CD4-positive, alpha-beta T cell treated with Interleukin-15 for 1 hour (primary cell): ENCODE measurements at places on chromosomes 16 and 17.

DNA sequence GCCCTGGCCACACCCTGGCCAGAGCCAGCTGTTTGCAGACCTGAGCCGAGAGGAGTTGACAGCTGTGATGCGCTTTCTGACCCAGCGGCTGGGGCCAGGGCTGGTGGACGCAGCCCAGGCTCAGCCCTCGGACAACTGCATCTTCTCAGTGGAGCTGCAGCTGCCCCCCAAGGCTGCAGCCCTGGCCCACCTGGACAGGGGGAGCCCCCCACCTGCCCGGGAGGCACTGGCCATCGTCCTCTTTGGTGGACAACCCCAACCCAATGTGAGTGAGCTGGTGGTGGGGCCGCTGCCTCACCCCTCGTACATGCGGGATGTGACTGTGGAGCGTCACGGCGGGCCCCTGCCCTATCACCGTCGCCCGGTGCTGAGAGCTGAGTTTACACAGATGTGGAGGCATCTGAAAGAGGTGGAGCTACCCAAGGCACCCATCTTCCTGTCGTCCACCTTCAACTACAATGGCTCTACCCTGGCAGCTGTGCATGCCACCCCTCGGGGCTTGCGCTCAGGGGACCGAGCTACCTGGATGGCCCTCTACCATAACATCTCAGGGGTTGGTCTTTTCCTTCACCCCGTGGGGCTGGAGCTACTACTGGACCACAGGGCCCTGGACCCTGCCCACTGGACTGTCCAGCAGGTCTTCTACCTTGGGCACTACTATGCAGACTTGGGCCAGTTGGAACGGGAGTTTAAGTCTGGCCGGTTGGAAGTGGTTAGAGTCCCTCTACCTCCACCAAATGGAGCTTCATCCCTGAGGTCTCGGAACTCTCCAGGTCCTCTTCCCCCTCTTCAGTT lies 578 bp downstream of the AOC2 start:
- DNase-seq = no peak

- no peak for DNase-seq
Measured at GRCh38 chr16:21302898-21303528, 24.9 kb upstream of the CRYM start.

GRCh38 chr16:28898942-28899341 lies 20.7 kb downstream of the ATP2A1 start:
- DNase-seq = no peak

DNA sequence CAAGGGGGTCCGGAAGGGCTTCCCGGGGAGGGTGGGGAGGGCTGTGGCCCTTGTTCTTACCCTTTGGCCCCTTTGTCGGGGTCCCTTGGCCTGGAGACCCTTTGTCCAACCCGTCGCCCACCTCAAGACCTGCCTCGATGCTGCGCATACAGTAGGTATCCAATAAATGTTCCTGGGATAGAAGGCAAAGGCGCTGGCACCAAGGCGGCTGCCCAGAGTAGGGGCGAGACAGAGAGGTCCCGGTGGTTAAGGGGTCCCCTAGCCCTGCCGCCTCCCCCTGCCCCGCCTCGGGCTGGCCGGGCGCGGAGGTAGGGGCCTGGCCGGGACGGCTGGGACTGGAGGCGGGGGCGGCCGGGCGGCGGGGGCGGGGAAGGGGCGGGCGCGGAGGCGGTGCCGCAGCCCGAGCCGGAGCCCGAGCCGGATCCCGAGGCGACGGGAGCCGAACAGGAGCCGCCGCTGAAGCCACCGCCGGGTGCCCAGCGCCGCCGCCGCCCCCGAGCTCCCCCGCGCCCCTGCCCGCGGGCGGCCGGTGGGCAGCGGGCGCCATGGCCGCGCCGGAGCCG lies at the start of gene NHERF2:
TSS of gene NHERF2 (plus strand) at position 442 of the 563 bp plus-strand sequence. CDS start at position 546, 104 bp downstream.
- DNase-seq = no peak

DNA sequence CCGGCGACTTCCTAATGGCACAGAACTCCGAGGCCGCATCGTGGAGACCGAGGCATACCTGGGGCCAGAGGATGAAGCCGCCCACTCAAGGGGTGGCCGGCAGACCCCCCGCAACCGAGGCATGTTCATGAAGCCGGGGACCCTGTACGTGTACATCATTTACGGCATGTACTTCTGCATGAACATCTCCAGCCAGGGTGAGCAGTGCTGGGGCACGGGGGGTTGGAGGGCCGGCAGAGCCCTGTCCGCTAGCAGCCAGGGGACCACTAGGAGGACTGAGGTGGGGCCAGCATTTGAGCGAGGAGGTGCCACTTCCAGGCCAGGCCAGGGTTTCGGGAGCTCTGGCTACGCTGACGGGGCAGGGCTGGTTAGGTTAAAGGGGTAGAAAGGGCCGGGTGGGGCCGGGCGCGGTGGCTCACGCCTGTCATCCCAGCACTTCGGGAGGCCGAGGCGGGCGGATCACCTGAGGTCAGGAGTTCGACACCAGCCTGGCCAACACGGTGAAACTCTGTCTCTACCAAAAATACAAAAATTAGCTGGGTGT lies 5.1 kb downstream of the MPG start:
- DNase-seq = no peak

- DNase-seq = no peak
Measured at GRCh38 chr16:21263640-21264570, 14.2 kb downstream of the CRYM start.

DNA sequence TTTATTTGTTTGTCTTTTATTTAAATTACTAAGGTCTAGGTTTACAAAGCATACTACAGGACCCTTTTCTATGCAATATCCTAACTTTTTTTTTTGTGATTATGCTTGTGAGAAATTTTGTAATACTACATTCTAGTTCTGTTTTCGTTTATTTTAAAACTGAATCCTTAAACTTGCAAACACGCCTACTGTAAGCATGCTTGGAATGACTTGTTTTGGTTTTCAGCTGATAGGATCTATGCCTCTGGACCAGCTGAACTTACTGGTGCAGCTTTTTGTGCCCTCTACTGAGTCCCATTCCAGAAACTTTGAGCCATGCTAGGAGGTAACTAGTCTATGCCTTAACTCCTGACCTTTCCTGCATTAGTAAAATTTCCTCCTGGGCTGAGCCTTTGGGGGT lies 6.0 kb downstream of the PDP2 start:
- no peak for DNase-seq
